ENCODE measurements at places on chromosomes 6 and 20.

GRCh38 chr6:125346201-125346925 is 44.6 kb upstream of the HDDC2 start:
- H3K27ac ChIP-seq: no peak overlapping the region
- H3K4me1 ChIP-seq: peaks cover 4% of the 10 kb centered on the region
- H3K4me3 ChIP-seq: no peak overlapping the region
- H3K27me3 ChIP-seq: no peaks in the 10 kb centered on the region
- no peak for DNase-seq

- H3K27ac ChIP-seq: no peak overlapping the region
- no peak overlapping the region for H3K4me3 ChIP-seq
- DNase-seq: no peak
- no peaks in the 10 kb centered on the region for H3K27me3 ChIP-seq
- H3K4me1 ChIP-seq: peaks cover 6% of the 10 kb centered on the region
These were observed 32.7 kb downstream of the CD109 start for GRCh38 chr6:73728548-73729205.

GRCh38 chr6:148750838-148751792 is 4.3 kb downstream of the UST start:
- no peaks in the 10 kb centered on the region for H3K27me3 ChIP-seq
- peaks cover 44% of the 10 kb centered on the region for H3K4me1 ChIP-seq
- H3K4me3 ChIP-seq: no peak overlapping the region
- peak overlapping the region; percentile 8 for H3K27ac ChIP-seq

DNA sequence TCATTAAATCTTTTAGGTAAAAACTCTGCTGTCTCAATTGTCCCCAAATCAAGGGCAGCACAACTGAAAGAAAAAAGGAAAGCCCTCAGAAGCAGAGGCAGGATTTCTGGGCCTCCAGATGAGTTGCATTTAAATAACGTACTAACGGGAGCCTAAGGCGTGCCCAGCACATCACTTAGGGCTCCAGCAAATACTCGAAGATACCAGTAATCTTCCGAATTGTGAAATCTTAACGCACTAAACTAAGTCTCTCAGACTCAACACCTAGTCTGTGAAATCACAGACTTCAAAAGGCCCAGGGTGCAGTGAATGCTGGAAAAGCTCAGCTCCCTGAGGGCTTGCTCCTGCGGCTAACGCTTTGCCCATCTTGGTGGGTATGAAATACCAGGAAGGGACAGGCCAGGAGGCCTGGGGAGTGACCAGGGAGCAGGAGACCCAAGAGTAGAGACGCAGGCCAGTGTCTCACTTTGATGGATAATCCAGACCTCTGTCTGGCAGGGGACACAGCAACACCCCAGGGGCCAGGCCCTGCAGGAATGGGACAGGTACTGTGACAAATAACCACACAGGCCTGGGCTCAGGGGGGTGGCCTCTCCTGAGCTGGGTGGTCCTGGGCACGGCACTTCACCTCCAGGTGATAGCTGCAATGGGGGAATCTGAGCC is 36.4 kb downstream of the RRBP1 start:
- H3K36me3 ChIP-seq: peaks cover 6% of the 10 kb centered on the region
- H3K27ac ChIP-seq: no peak overlapping the region
- H3K27me3 ChIP-seq: no peaks in the 10 kb centered on the region
- DNase-seq: no peak

- H3K4me3 ChIP-seq: no peak overlapping the region
- no peaks in the 10 kb centered on the region for H3K36me3 ChIP-seq
- H3K27me3 ChIP-seq: peaks cover 2% of the 10 kb centered on the region
- DNase-seq: no peak
- no peak overlapping the region for H3K27ac ChIP-seq
These were observed 273.3 kb downstream of the ALDH8A1 start for GRCh38 chr6:134676307-134677281.

- no peak overlapping the region for H3K4me3 ChIP-seq
- no peaks in the 10 kb centered on the region for H3K4me1 ChIP-seq
- H3K36me3 ChIP-seq: no peaks in the 10 kb centered on the region
- no peak for DNase-seq
These were observed 55.1 kb upstream of the FBXL4 start for GRCh38 chr6:99002831-99003230.

DNA sequence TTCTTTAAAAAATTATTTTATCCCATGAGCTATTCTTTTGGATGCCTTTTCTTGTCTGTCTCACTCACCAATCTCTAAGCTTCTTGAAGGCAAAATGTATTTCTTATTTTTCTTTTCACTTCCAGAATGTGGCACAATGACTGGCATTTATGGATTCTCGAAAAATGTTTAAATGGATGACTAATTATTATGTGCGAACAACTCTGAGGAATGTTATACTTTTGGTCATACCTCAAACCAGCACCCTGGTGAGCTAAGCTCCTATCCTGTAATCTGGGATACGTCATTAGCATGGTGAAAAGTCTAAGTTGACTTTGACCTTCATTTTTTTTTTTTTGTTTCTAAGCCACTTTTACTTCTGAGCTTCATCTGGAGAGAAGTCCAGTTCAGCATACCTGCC is 214.0 kb upstream of the CEP162 start:
- no peaks in the 10 kb centered on the region for H3K4me1 ChIP-seq
- H3K27me3 ChIP-seq: no peaks in the 10 kb centered on the region
- H3K4me3 ChIP-seq: no peak overlapping the region

DNA sequence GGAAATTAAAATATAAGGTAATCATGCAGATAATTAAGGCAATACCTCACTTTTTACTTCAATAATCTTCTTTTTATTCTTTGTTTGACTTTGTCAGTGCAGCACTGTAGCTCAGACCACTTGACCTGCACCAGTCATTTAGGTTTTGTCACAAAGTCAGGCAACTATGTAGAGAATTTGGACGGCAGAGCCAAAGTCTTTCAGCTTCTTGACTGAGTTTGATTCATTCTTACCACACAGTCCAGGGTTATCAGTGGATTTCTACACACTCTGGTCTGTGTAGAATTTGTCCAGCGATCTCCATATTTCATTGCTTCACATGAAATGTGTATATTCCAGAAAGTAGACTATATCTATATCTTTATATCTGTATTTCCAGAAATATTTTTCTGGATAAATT is 107.3 kb downstream of the TFAP2B start:
- no peaks in the 10 kb centered on the region for H3K27me3 ChIP-seq
- DNase-seq: no peak
- no peak overlapping the region for H3K4me3 ChIP-seq
- no peaks in the 10 kb centered on the region for H3K4me1 ChIP-seq

DNA sequence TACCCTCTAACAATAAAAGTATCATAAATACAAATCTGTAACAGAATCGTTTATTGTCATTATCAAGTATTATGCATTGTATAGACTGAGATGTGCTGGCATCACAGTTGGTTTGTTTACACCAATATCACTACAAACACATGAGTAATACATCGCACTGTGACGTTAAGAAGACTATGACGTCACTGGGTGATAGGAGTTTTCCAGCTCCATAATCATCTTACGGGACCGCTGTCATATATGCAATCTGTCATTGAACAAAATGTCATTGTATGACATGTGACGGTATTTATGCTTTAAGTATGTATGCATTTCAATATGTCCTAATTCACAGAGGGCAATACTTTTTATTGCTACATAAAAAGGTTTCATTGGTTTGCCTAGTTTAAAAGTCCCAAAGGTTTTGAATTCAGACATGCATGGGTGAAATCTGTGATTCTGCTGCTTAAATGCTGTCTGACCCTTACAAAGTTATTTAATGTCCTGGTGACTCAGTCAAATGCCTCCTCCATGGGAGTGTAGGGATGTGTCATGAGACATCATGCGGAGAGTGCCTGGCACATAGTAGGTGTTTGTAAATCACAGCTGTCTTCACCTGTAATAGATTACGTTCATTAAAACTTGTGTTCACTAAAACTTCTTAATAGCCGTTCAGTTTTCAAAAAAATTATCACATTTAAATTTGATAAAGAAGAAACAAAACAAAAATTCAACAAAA is 160.7 kb upstream of the PDE10A start:
- no peaks in the 10 kb centered on the region for H3K36me3 ChIP-seq
- H3K4me3 ChIP-seq: no peak overlapping the region
- peaks cover 17% of the 10 kb centered on the region for H3K27me3 ChIP-seq
- no peaks in the 10 kb centered on the region for H3K4me1 ChIP-seq
- DNase-seq: no peak
- H3K27ac ChIP-seq: no peak overlapping the region
